Activated CD8-positive, alpha-beta memory T cell treated with anti-CD3 and anti-CD28 coated beads for 24 hours (primary cell): ENCODE measurements at places on chromosomes 3 and 15.

DNA sequence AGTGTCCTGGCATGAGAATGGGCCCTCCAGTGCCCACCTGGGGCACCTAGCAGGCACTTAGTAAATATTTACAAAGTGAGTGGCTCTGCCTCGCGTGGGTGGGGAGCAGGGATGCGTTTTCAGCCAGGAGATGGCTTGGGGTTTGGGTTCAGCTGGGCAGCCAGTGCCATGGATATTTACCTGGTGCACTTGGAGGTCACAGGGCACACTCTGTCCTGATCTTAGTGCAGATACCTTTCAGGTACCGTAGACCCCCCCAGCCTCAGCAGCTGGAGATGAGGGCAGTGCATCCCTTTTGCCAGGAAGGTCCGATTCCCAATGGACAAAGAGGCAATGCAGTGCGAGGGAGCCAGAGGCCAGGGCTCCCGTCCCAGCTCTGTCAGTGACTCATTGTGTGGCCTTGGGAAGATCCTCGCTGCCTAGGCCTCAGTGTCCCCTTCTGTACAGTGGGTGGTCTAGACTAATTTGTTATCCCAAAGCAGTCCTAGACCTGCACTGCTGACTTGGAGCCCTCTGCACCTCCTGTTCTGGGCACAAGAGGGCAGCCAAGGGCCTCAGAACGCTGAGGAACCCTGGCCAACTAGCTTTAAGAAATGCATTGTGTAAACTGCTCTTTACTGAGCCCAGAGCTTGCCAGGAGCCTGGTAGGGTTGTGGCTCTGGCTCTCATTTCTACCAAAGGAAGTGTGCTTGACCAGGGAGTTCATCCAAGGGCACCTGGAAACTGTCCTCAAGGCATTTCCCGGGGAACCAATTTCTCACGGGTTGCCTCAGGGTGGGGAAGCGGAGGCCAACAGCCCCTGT lies 16.0 kb downstream of the HDAC11 start:
- peak; percentile 87 for DNase-seq

- peak; percentile 61 for DNase-seq
These were observed 7.6 kb upstream of the TMEM44 start for GRCh38 chr3:194640829-194641228.

DNA sequence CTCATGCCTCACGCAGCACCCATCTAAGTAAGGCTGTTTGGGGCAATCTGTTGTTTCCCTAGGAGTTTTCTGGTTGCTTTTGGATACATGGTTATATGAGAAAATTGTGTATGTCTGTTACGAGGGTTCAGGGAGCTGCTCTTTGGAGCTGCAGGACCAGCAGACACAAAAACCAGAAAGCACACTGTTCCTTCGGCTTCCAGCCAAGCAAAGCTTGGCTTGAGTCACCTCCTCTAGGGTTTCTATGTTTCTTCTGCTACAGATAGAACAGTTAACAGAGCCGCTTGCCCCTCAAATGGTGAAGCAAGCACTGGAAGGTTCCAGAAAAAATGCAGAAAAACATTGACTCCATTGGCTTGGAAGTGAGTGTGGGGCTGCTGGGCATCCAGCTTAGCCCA lies 49.2 kb upstream of the CTDSPL start:
- no peak for DNase-seq

- no peak for DNase-seq
These were observed 24.1 kb downstream of the CX3CR1 start for GRCh38 chr3:39255503-39256325.

DNA sequence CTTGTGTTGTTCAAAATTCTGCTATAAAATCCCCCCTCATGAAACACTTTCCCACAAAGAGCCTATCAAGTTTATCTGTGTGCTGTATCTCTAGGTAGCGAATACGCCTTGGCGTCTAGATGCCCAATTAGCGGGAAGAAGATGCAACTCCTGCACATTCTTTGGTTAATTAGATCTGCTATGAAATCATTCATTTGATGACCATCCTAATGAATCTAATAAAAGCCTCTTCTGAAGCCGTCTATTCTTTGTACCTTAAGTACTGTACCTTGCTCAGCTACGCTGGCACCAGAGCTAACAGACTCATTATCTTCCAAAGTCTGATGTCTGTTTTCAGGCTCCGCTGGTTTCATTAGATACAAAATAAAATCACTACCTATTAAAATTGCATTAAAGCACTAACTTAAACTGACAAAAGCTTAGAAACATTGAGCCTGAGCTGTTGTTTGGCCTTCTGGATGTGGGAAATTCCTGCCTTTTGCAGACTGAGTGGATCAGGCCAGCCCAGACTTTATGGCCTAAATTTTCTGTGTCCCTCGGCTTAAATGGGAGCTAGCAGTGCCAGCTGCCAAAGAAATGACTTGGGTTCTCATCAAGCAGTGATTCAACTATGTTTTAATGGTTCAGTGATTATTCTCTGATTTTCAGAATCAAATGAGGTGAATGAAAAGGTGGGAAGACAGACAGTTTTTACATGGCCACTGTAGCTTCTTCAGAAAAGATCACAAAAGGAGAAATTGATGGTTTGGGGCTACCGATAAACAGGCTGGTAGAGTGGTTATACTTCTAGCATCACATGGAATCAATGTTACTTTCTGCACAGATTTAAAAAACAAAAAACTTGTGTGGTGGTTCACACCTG lies 28.4 kb upstream of the CHST2 start:
- DNase-seq, result no peak

DNA sequence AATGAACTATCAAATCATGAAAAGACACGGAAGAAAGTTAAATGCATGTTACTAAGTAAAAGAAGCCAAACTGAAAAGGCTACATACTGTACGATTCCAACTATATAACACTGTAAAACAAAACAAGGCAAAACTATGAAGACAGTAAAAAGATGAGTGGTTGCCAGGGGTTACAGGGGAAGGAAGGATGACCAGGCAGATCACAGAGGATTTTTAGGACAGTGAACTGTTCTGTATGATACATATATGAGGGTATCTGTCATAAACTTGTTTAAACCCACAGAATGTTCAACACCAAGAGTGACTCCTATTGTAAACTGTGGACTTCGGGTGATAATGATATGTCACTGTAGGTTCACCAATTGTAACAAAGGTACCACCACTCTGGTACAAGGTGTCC lies 60.6 kb downstream of the CHSY1 start:
- no peak for DNase-seq

- no peak for DNase-seq
These were observed 170.8 kb downstream of the IGSF11 start for GRCh38 chr3:118863731-118864322.
